Vagina (tissue), 2 donors: ENCODE measurements at places on chromosomes 4 and X.

DNA sequence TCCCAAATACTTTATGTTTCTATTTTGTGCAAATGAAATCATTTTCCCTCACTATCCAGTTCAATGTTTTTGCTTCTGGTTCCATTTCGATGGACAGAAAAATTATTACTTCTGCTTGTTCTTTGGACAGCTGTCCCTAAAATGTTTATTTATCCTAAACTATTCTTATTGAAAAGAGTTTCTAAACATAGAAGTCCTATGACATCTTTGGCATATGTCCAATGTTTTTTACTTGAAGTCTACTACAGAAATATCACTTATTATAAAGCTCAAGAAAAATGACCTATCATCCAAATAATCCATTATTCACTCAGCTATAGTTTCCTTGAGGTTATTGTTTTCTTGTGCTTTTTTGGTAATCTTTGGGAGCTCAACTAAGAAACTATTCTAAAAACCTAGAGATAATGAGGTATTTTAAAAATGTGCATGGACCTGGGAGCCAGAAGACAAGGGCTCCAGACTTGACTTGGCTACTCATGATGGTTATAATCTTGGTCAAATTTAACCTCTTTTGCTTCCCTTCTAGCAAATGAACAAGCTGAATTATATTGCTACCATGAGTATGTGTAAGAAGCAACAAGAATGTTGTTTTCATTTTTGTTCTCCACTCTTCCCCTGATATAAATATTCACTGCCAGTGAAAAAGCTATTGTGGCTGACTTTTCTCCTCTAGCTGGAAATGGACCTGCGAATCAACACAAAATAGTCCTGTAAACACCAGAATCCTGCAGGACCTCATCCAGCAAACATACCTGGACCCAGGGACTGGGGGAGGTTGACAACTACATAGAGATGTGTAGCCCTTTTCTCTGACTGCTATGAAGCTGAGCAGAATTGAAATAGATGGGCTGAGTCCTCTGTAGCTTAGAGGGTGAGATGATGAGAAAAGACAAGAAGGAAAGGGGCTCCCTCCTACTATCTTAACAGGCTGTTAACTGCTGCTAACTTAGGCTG is 137.4 kb downstream of the FRYL start:
- no peaks in the 10 kb centered on the region for H3K27me3 ChIP-seq
- H3K4me1 ChIP-seq, result peaks cover 43% of the 10 kb centered on the region
- no peak overlapping the region for H3K4me3 ChIP-seq
- no peak for DNase-seq
- no peak overlapping the region for H3K27ac ChIP-seq

DNA sequence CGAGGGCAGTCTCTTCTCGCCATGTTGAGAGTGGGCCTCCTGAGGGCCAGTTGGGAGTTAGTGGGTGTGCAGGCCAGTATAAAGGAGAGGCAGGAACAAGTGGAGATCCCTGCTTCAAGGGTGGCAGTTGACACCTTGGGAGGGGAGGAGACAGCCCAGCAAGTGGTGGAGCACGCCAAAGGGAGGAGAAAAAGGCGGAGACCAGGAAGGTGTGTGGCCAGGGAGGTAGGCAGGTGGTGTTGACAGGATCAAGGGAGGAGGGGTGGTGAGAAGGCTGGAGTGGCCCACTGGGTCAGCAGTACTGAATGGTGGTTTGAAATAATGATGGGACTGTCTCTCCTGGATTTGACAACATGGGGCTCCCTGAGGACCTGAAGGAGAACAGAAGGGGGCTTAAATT is 32.6 kb downstream of the ZNF185 start:
- no peaks in the 10 kb centered on the region for H3K36me3 ChIP-seq
- no peak overlapping the region for H3K4me3 ChIP-seq
- no peaks in the 10 kb centered on the region for H3K27me3 ChIP-seq
- DNase-seq, result no peak
- no peak overlapping the region for H3K27ac ChIP-seq

- H3K4me1 ChIP-seq, result peaks cover 35% of the 10 kb centered on the region
- H3K27ac ChIP-seq, result peak overlapping the region; percentile 100
- no peaks in the 10 kb centered on the region for H3K36me3 ChIP-seq
- DNase-seq, result peak; percentile 88
- H3K4me3 ChIP-seq, result peak overlapping the region; percentile 94
- no peaks in the 10 kb centered on the region for H3K27me3 ChIP-seq
These were observed 812 bp upstream of the KDM6A start for GRCh38 chrX:44871931-44872820.

GRCh38 chrX:137847376-137847775 is 281.4 kb downstream of the ZIC3 start:
- H3K4me3 ChIP-seq, result no peak overlapping the region
- H3K27me3 ChIP-seq, result no peaks in the 10 kb centered on the region
- H3K36me3 ChIP-seq, result no peaks in the 10 kb centered on the region
- DNase-seq, result no peak
- no peaks in the 10 kb centered on the region for H3K4me1 ChIP-seq

- H3K4me1 ChIP-seq, result peaks cover 1% of the 10 kb centered on the region
- H3K27ac ChIP-seq, result no peak overlapping the region
- no peaks in the 10 kb centered on the region for H3K27me3 ChIP-seq
- H3K36me3 ChIP-seq, result no peaks in the 10 kb centered on the region
- H3K4me3 ChIP-seq, result no peak overlapping the region
These were observed 6.2 kb upstream of the HPSE start for GRCh38 chr4:83340692-83341343.

DNA sequence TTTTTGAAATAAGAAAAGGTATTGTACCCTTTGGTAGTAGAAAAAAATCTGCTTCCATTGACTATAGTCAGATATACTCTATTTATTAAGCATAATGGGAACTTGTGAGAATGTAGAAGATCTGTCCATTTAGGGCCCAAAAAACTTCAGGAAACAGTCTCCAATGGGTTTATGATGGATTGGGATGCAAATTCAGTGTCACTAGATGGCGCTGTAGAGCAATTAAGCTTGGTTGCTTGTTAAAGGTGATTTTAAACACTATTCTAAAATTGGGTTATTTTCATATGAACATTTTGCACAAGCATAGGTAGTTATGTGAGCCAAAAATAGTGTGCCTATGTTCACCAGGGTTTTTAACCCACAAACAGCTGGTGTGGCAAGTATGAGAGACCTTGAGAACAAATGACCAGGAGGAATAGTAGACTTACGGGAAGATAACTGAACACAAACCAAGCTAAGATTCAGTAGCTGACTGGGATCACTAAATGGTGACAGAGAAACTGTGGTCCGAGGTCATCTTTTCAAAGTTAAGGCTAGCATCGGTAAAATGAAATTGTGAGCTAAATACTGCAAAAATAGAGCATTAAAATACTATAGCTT is 80.3 kb upstream of the LSM6 start:
- no peak overlapping the region for H3K4me3 ChIP-seq
- no peaks in the 10 kb centered on the region for H3K36me3 ChIP-seq
- no peak for DNase-seq

DNA sequence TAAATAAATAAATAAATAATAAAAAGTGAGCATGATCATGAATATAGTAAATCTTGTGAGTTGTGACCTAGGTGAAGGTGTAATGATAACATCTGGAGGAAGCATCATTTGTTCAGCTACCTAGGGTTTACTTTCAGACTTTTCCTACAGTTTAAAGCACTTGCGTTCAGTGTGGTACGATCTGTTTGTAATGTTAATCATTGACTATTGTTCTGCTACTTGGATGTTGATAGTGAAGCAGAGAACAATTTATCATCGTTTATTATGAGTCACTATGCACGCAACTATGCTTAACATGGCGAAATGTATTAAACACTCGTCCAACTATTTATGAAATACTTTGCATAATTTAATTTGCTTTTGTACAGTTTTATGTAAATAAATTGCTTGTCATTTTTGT is 426.2 kb downstream of the PCDH7 start:
- H3K4me3 ChIP-seq, result no peak overlapping the region
- H3K4me1 ChIP-seq, result no peaks in the 10 kb centered on the region
- H3K27me3 ChIP-seq, result no peaks in the 10 kb centered on the region
- no peaks in the 10 kb centered on the region for H3K36me3 ChIP-seq
- H3K27ac ChIP-seq, result no peak overlapping the region
- DNase-seq, result no peak

DNA sequence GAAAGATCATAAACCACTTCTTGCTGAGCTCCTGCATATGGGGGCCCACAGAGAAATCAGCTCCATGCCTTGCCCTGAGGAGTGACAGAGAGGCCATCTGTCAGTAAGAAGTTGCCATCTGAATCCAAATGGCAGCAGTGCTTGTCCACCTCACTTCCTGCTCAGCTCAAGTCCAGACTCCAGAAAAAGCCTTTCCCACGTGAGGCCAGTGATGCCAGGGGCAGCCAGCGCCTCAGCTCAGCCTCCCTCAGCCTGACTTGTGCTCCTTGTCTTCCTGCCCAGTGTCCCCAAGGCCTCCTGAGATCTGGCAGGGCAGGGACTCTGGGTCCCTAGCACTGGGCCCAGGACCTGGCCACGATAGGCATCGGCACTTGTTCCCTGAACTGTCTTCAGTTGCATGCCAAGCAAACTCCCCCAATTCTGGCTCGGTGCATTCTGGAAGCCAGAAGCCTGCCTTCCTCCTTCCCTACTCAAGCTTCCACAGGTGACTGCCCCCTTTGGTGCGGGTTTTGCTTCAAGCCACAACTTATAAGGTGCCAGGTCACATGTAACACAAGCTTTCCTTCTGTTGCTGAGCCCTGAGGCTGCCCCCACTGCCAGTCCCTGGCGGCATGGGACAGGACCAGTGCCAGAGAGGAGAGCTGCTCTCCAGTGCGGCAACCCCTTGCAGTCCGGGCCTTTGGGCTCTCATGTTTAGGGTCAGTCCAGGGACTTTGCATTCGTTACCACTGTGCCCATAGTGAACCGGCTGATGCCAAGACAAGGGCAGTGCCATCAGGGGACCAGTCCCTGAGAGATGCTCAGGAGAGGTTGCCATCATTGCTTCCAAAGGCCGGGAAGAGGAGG is 2.2 kb downstream of the ZNF185 start:
- no peak for DNase-seq
- H3K4me3 ChIP-seq, result peak overlapping the region; percentile 3
- H3K27me3 ChIP-seq, result no peaks in the 10 kb centered on the region

- DNase-seq, result no peak
- H3K27me3 ChIP-seq, result no peaks in the 10 kb centered on the region
- no peaks in the 10 kb centered on the region for H3K36me3 ChIP-seq
- no peak overlapping the region for H3K4me3 ChIP-seq
- H3K27ac ChIP-seq, result no peak overlapping the region
These were observed 53.1 kb downstream of the NDST3 start for GRCh38 chr4:118087366-118087765.

GRCh38 chr4:187944179-187944578 is 51.4 kb upstream of the ZFP42 start:
- no peaks in the 10 kb centered on the region for H3K4me1 ChIP-seq
- H3K4me3 ChIP-seq, result no peak overlapping the region
- H3K36me3 ChIP-seq, result no peaks in the 10 kb centered on the region
- H3K27ac ChIP-seq, result no peak overlapping the region

- H3K27ac ChIP-seq, result no peak overlapping the region
- no peaks in the 10 kb centered on the region for H3K36me3 ChIP-seq
- no peaks in the 10 kb centered on the region for H3K4me1 ChIP-seq
- H3K27me3 ChIP-seq, result no peaks in the 10 kb centered on the region
These were observed 65.3 kb upstream of the IBSP start for GRCh38 chr4:87734084-87734483.

DNA sequence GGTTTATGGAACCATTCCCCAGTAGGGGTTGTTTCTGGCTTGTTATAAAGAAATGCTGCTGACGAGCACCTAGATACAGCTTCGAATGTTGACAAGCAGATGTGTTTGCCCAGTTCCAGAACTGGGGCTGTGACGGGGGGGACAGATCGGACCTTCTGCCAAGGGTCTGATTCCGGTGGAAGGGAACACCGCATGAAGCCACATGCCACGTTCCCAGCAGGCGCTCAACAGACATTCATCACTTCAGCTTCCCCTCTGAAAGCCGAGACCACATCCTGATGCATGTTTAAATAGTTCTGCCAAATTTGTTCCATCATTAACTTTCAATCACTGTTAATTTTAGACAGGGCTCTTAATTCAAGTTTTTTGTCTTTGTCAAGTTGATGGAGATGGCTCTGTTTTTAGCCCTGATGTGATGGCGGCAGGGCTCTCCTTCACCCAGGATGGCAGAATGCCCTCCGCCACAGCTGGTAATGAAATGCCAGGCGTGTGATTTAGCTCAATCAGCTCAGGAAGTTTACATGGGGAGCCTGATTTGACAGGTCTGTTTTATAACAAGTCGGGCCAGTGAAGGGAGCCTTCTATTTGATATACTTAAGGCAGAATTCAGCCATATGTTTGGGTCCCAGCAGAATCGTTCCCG is 57.4 kb downstream of the PSAPL1 start:
- H3K27me3 ChIP-seq, result no peaks in the 10 kb centered on the region
- no peaks in the 10 kb centered on the region for H3K36me3 ChIP-seq
- no peak overlapping the region for H3K27ac ChIP-seq
- no peak overlapping the region for H3K4me3 ChIP-seq
- H3K4me1 ChIP-seq, result peaks cover 23% of the 10 kb centered on the region

GRCh38 chr4:21134994-21135393 is 434.7 kb downstream of the PACRGL start:
- H3K4me3 ChIP-seq, result no peak overlapping the region
- H3K4me1 ChIP-seq, result no peaks in the 10 kb centered on the region
- no peaks in the 10 kb centered on the region for H3K36me3 ChIP-seq

DNA sequence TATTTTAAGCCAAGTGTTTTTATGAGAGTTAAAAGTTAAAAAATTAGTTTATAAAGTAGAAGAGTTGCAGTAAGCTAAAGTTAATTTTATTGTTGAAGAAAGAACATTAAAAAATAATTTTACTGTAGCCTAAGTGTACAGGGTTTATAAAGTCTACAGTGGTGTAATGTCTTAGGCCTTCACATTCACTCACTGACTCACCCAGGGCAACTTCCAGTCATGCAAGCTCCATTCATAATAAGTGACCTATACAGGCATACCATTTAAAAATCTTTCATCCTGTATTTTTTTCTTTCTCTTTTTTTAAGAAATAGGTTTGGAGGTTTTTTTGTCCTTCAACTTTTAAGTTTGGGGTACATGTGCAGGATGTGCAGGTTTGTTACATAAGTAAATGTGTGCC is 87.9 kb upstream of the NR3C2 start:
- no peaks in the 10 kb centered on the region for H3K36me3 ChIP-seq
- DNase-seq, result no peak
- H3K4me1 ChIP-seq, result no peaks in the 10 kb centered on the region
- no peaks in the 10 kb centered on the region for H3K27me3 ChIP-seq

DNA sequence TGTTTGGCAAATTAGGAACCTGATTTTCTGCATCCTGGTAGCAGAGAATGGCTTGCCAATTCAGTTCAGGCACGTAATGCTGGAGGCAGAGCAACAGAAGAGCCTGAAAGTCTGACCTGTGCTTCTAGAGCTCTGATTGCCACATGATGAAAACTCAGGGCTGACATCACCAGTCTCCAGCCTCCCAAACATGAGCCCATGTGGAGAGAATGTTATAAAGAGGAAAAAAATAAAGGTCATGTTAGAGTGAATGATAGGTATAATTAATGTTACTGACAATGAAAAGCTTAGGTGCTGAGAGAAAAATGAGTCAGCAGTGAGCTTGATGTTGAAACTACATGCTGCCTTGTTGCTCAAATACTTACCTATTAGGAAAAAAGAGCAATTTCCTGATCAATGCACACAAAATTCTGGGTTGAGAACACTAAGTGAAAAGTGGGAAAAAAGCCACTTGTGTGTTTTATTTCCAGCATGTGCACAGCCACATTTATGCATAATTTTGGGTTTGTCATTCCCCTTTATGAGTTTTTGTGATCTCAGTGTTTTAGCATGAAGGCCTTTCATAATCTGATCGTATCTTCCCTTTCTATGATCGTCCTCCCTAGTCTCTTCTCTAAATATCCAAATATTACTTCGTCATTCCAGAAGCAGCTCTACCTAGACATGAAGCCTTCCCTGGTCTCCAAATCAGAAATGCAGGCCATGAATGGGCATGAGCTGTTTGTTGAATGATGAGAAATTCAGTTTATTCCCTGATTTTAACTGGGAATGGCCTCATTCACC is 113.3 kb upstream of the CPEB2 start:
- DNase-seq, result no peak
- H3K4me1 ChIP-seq, result peaks cover 9% of the 10 kb centered on the region
- no peaks in the 10 kb centered on the region for H3K27me3 ChIP-seq
- H3K27ac ChIP-seq, result no peak overlapping the region
- no peak overlapping the region for H3K4me3 ChIP-seq
